ENCODE measurements at places on chromosomes 11 and 22.

- DNase-seq = no peak
Observed at GRCh38 chr11:40514124-40514523, 945.3 kb downstream of the LRRC4C start.

- no peak for DNase-seq
Observed at GRCh38 chr22:48105259-48105658, 1342.8 kb downstream of the TBC1D22A start.

DNA sequence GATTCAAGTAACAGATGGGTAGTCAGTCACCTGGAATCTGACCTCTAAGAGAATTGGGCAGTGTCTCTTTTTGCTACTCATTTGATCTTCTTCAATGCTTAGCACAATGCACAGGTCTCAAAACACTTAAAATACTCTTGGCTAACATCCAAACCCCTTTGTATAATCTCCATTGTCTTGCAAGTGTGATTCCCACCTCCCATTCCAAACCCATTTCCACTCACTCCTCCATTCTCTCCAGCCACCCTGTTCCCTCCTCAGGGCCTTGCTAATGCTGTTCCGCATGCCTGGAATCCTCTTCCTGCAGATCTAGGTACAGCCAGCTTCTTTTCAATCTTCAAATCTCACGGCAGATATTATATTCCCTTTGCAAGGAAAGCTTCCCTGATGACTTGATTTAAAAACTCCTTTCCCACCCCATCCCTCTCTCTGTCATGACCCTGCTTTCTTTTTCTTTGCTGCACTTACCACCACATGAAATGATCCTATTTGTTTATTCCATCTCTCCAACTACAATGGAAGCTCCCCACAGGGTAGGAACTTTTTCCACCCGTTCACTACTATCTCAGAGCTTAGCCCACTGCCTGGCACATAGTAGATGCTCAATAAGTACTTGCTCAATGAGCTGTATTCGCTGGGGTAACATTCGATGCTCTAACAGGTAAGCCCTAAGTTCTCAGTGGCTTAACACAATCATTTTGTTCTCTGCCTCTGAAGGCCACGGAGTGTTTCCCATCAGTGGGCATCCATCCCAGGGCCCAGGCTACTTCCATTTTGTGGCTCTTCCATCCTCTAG, 121.7 kb downstream of the MN1 start:
- no peak for DNase-seq

DNA sequence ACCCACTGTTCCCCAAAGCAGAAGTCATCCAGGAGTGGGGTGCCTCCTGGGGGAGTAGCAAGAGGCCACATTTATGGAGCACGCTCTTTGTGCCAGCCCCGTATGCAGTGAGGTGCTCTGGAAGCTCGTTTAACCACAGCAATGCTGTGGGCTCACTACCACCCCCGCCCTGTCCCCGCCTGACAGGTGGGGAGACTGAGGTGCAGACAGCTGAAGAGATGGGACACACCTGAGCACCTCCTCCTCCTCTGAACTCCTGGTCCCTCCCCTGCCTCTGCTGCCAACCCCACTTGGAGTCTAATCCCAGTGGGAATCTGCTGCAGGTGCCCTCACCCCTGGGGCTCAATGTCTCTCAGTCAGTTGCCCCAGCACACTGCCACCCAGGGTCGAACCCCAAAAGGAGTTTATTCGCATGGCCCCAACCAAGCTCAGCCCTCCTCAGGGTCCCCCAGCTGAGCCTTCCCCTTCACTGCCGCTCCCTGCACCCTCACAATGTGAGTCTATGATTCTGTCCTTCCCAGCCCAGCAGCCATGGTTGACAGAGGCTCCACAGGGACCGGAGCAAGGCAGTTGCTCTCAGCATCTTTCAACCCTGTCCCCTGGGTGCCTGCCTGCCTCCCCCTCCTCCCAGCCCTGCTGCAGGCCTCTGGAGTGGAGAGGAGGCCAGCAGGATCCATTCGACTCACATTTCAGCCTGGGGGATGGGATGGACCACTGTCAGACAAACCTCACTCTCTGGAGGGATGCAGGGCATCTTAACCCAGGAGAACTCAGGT, 13.3 kb upstream of the BCR start:
- DNase-seq = no peak

- DNase-seq = no peak
Observed at GRCh38 chr11:30107899-30108298, 91.1 kb upstream of the KCNA4 start.
